ENCODE measurements at places on chromosomes 7 and 10.

- no peak for DNase-seq
- H3K4me1 ChIP-seq, result no peaks in the 10 kb centered on the region
- no peak overlapping the region for H3K27ac ChIP-seq
- H3K36me3 ChIP-seq, result no peaks in the 10 kb centered on the region
Observed at GRCh38 chr7:21330462-21331178, 97.3 kb upstream of the SP4 start.

DNA sequence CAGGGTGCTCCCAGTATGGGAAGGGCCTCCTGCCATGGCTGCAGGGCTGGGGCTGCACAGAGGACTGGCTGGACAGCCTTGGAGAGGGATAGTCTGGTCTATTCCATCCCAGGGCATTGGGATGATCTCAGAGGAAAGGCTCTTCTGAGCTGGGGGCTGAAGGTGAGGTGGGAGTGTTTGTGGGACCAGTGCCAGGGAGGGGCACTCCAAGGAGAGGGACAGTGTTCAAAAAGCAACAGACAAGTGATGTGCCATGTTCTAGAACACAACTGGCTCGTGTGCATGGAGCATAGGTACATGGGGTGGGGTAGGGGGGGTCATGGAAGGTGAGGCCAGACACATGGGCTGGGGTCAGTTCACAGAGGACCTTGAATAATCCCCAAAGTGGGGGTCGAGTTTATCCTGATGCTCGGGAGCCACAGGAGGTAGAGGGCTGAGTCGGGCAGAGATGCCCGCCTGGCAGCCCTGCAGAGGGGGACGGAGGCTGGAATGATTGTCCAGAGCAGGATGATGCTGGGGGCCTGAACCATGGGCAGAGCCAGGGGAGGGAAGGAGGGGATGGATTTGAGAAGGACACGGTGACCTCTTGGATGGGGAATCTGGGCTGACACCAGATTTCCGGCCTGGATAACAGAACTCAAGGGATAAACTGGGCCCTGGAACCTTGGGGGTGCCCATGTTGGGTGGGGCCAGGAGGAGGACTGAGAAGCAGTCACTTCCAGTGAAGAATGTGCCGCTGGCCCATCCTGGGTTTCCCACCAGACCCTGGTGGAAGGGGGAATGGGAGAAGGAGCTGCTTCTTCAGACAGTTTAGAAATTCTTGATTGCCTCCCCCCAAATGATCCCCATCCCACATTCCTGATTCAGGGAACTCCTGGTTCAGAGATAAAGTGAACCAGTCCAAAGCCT lies 50.4 kb downstream of the NEURL1 start:
- H3K27ac ChIP-seq, result no peak overlapping the region
- H3K27me3 ChIP-seq, result peaks cover 36% of the 10 kb centered on the region
- no peak for DNase-seq
- no peaks in the 10 kb centered on the region for H3K36me3 ChIP-seq
- H3K4me1 ChIP-seq, result peaks cover 12% of the 10 kb centered on the region

GRCh38 chr7:129870668-129871067 lies 82.1 kb downstream of the UBE2H start:
- peaks cover 41% of the 10 kb centered on the region for H3K4me1 ChIP-seq
- H3K36me3 ChIP-seq, result peaks cover 44% of the 10 kb centered on the region
- H3K27me3 ChIP-seq, result peaks cover 2% of the 10 kb centered on the region
- DNase-seq, result no peak

DNA sequence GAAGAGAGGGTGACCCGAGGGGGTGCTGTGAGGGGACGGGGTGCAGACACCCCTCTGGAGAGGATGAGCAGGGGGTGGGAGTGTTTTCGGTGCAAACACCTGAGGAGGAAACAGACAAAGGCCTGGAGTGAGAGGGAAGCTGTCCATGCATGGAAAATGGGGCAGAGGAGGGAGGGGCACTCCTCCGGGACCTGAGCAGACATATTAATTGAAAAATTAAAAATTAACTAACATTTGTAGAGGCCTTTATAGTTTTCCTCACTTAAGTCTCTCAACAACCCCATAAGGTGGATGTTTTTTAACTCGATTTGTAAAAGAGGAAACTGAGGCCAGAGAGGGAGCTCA lies 1.2 kb downstream of the VPS37D start:
- H3K4me3 ChIP-seq, result peak overlapping the region; percentile 93
- no peak overlapping the region for H3K27ac ChIP-seq
- peaks cover 2% of the 10 kb centered on the region for H3K27me3 ChIP-seq

DNA sequence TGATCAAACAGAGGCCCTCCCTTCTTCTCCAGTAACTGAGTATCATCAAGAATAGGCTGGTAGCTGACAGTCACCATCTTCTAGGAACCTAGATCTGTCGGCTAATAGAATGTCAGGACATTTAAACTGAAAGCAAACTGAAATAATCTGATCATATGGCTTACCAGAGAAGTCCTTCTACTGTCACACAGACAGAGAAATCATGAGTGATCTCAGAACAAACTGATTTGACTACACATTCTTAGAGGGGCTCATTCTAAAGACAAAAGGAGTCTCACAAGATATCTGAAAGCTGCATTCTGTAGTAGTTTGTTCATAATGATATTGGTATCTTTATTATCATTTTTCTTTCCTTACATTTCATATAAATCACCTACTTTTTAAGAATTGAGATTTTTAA lies 130.9 kb upstream of the ADCY1 start:
- H3K27ac ChIP-seq, result no peak overlapping the region
- no peak for DNase-seq
- H3K27me3 ChIP-seq, result peaks cover 25% of the 10 kb centered on the region
- H3K4me1 ChIP-seq, result no peaks in the 10 kb centered on the region
- no peaks in the 10 kb centered on the region for H3K36me3 ChIP-seq

- H3K27ac ChIP-seq, result no peak overlapping the region
- H3K4me3 ChIP-seq, result no peak overlapping the region
- DNase-seq, result peak; percentile 10
- no peaks in the 10 kb centered on the region for H3K4me1 ChIP-seq
Observed at GRCh38 chr10:104209575-104210198, 22.5 kb downstream of the CFAP43 start.

DNA sequence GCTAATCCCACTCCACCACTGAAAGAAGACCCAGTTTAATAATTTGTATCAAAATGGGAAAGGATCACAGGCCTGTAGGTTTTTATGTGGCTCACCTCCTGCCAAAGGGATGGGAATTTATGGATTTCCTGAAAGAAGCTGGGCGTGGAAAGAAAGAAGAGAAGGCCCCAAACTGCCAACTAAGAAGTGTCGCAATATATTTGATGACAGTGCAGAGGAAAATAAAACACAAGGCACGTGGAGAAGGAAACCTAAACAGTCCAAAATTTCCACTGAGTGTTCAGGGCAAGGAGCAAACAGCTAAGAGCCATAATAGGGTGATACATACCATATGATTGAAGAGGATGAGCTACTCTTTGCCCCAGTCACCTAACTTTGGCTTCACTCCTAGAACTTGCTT lies 667.2 kb downstream of the GATA3 start:
- no peak overlapping the region for H3K27ac ChIP-seq
- no peaks in the 10 kb centered on the region for H3K4me1 ChIP-seq

DNA sequence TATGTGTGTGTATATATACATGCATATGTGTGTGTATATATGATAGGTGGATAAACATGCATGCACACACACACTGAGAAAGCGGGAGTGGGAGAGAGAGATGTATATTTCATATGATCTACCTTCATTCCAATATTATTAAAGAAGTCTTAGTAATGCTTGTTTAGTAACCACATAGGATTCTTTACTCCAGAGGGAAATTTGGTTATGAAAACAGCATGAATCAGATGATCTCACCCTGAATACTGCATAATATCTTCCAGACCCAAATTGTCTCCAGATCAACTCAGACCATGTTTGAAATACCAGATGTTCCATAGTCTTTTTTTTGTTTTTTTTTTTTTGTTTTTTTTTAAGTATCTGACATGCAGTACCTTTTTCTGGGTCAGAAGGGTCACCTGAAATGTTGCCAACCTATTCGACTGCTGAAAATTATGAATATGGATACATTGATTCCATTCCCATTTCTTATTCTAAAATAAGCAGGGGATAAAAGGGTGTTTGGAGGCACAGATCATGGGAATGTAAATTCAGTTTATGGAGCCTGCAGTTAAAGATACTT lies 17.4 kb downstream of the TES start:
- peak overlapping the region; percentile 41 for H3K27ac ChIP-seq
- H3K36me3 ChIP-seq, result no peaks in the 10 kb centered on the region

DNA sequence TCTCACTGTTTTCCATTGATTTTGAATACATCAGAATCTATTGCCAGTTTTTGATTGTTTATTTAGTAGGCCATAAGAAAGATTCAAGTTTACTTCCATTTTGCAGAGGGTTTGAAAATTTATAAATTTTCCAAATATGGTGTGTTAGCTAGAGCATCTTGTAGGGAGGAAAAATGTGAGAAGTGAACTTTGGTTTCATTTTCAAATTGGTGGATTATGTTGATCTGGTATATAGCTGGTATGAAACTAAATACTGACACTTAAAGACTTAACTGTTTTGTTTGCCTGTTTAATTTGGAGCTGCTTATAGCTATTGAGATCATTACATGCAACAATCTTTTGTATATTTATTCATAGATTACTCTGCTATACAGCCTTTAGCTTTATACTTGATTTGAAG lies 108.1 kb downstream of the ADAM22 start:
- no peak for DNase-seq
- H3K27ac ChIP-seq, result no peak overlapping the region
- no peaks in the 10 kb centered on the region for H3K27me3 ChIP-seq
- H3K4me1 ChIP-seq, result no peaks in the 10 kb centered on the region
- no peak overlapping the region for H3K4me3 ChIP-seq

Measured in HFFc6 (cell line).